ENCODE measurements at places on chromosomes 3 and 15.

- DNase-seq = no peak
These were observed 5.6 kb downstream of the VGLL3 start for GRCh38 chr3:86985181-86985826.

DNA sequence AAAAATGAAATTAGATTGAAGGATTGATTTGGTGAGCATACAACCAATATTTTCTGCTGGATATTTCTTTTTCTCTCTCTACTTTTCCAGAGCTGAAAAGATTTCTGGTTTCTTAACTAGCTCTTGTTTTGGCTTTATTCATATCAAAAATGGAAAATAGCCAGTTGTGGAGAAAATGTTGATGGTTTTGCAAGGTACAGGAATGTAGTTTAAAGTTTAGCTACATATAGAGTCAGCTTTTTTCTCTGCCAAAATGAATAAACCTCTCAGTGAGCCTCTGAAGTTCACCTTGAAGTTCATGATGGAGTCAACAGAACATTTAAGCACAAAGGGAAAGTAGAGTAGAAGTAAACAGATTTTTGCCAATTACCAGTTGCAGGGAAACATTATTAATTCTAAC is 720.5 kb upstream of the ALCAM start:
- DNase-seq = no peak

GRCh38 chr3:57896031-57896430 is 112.2 kb upstream of the FLNB start:
- no peak for DNase-seq

- no peak for DNase-seq
These were observed 48.2 kb downstream of the TRIM42 start for GRCh38 chr3:140726066-140726465.

GRCh38 chr3:168459226-168459784 is 363.6 kb upstream of the GOLIM4 start:
- peak; percentile 16 for DNase-seq

- DNase-seq = no peak
These were observed 48.9 kb downstream of the ABCC5 start for GRCh38 chr3:183968666-183969245.

DNA sequence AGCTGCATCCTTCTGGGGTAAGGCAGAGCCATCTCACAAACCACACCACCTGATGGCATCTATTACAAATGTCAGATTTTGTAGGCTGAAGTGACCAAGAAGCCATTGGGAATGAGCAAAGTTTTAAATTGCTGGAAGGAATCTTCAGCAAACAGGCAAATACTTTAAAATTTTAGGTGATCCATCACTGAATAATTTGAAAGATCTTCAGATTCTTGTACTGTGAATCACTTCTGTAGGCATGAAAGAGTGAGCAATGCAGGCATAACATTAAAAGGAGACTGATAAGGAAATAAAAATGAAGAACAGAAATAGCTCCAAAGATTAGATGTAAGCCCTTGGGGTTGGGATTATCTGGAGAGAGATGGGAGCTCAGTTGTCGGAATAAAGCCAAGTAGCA is 36.0 kb upstream of the ALDH1L1 start:
- DNase-seq = no peak

DNA sequence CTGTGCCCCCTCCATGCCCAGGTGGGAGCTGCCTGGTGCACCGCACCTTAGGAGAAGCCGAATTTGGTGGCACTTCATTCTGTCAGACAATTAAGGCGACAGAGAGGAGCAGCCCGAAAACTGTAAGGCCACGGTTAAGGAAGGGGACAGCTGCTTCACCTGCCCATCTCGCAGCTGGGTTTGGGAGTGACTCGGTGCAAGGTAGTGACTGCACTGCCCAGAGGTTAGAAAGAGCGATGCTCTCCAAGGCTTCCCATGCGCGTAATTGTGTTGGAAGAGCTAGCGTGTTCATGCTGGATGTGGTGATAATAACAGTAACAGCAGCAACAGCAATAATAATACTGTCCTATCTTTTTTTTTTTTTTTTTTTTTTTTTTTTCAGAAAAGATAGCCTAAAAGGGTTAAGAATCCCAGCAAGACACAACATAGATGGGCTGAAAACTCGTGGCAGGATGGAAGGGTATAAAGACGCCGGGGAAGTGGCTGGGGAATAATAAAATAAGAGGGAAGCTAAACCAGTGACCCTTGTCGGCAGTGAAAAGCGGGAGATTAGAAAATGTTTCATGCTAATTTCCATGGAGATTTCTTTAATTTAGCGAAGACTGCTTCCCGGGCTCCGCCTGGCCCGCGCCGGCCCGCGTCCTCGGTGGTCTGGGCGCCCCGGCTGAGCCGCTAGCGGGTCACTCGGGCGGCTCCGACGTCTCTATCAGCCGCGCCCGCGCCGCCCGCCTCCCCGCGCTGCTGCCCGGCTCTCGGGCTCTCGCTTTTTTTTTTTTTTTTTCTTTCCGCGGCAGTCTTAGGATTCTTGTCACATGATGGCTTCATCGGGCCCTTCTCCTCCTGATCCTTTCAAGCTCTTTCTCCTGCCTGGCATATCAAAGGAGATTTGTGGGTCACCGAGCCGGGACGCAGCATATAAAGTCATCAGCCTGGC is 617.1 kb downstream of the NR2F2 start:
- peak; percentile 4 for DNase-seq

- peak; percentile 10 for DNase-seq
These were observed 223.7 kb downstream of the PCCB start for GRCh38 chr3:136473716-136474326.

DNA sequence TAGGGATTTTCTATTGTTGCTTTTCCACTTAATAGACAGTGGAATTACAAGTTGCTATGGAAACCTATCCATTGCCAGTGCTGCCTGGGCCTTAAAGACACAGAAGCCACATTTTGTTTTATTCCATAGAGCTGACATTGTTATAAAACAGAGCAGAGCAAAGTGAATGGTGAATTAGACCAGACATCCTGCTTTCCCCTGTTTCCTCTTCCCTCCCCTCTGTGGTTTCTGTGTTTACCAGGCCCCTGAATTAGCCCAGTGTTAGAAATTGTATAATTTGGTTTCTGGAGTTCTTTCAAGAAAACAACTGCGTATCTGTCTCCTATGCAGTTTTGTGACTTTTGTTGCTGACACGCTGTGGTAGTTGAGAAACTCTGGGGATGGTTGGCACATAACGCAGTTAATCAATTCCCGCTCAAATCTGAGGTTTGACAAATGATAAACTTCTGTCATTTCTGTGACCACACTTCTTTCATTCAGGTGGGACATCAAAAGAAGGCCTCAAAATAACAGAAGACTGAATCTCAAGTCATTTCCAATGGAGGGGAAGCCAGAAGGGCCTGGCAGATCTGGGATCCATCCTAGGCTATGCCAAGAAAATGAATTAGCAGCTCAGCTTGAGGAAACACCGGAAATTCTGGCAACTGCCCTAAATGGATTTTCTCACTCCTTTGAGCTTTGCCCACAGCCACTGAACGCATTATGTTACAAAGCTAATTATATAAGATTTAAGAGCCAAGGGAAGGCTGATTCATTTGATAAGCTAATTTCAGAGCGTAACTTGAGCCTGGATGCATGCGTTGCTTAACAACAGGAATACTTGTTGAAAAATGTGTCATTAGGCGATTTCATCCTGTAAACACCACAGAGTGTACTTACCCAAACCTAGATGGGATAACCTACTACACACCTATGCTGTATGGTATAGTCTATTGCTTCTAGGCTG is 46.9 kb downstream of the NR1D2 start:
- no peak for DNase-seq

DNA sequence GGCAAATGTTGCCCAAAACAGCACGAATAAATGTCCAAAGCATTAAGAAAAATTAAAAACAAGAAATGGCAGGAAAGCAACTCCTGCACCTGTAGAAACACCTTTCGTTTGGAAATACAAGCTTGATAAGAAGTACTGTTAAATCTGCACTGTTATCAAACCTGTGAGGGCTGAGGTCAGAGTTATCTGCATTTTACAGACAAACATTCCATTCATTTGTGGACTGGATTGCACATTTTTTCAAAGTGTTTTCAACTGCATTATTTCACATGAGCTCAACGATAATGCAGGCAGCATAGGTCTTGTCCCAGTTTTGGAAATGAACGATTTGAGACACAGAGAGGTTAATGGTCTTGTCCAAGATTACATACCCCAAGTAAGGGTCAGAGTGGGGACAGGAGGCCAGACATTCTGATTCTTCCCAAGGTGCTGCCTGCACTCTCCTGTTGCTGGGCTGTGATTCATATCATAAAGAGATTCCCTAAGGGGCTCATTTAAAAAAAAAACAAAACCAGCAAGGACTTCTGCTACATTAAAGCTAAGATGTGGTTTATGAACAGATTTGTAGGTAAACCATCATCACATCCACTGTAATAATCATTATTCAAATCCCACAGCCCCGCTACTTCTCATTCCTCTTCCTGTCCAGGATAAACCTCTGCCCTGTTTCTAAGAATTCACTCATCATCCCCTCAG is 13.0 kb downstream of the GUCA1C start:
- no peak for DNase-seq

GRCh38 chr15:36696196-36696595 is 116.8 kb downstream of the CDIN1 start:
- DNase-seq = no peak

- no peak for DNase-seq
These were observed 60.2 kb downstream of the SYNPR start for GRCh38 chr3:63338351-63338750.

DNA sequence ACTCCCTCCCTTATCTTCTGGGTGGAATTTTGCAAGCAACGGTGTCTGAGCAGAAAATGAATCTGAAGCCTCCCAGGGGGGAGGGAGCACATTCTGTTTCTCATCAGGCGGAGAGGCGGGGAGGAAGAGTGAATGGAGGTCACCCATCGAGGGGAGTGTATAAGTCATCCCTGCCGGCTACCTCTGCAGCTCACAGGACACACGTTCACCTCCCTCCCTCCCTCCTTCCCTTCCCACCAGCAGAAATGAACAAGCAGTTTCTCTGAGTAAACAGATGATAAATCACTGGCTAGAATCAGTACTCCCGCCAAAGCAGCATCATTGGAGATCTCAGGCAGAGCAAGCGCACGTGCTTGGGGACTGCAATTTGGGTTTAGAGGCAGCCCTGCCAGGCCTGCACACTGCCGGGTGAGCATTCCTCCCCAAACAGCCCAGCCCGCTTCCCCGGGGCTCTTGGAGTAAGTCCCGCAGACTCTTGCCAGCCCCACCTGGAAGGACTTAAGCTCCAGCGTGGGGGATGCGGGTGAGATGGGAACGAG is 38.3 kb downstream of the CPN2 start:
- no peak for DNase-seq

GRCh38 chr3:106707347-106707746 is 669.9 kb upstream of the CCDC54 start:
- DNase-seq = no peak

- no peak for DNase-seq
These were observed 77.6 kb downstream of the SSR3 start for GRCh38 chr3:156477323-156477722.

GRCh38 chr3:58198362-58198761 is 12.4 kb downstream of the DNASE1L3 start:
- DNase-seq = no peak

GRCh38 chr3:58132850-58133249 is 77.9 kb downstream of the DNASE1L3 start:
- no peak for DNase-seq

DNA sequence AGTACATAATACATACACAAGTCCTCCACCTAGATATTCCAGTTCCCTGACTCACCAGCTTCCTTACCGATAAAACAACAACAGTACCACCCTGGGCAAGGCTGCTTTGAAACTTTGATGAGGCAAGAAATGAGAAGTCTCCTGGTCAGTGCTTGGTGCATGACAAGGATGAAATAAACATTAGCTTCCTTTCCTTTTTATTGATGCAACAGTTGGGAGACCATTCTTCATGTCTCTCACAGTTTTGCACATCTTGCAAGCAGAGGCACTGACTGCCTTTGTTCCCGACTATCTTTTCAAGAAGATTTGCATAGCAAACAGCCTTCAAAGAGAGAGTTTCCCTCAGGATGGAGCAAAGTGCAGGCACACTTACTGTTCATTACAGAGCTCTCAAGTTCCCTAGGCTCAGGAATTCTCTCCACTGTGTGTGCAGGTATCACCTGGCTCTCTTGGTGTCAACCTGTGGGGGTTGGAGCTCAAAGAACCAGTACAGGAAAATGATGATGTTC is 65.2 kb downstream of the MYLK start:
- DNase-seq = peak; percentile 62

GRCh38 chr15:45378149-45378912 is at the start of gene GATM:
Gene GATM (minus strand): TSS chr15:45378544. CDS start chr15:45378453, 91 bp downstream.
- DNase-seq = peak; percentile 70

DNA sequence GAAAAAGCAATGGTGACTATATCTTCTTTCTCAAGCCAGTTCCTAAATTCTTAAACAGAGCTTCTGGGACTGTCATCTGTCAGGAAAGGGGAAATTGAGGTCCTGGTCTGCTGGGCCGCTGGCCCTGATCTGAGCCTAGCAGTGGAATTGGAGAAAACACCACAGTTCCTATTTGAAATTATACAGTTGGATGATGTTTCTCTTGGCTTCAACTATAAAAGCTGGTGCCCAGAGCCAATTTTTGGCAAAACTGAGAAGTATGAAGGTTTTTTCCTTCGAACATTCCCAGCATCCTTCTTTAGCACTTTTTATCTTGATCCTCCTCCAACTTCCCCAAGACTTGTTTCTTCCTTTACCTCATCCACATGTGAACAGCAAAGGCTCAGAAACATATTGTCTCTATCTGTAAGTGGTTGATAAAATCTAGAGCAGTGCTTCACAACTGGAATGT is 83.9 kb downstream of the CD47 start:
- DNase-seq = no peak

- DNase-seq = no peak
These were observed 192.6 kb downstream of the FMN1 start for GRCh38 chr15:33001926-33002325.

DNA sequence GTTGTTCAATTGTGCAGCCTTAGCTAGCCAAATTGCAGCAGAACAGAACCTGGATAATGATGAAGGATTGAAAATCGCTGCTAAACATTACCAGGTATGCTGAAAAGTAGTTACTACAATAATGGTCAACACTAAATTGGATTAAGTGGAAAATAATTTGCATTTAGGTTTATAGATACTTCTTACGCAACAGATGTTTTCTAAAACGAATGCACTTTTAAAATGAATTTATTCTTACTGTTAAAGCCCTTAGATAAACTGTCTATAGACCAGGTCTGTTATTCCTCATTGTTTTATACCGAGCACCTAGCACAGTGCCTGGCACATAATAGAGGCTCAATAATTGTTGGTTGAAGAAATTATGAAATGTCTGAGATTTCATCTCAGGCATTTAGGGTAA is 23.6 kb downstream of the PDCD6IP start:
- DNase-seq = no peak

- peak; percentile 20 for DNase-seq
These were observed 22.5 kb downstream of the DMXL2 start for GRCh38 chr15:51600114-51600513.

- peak; percentile 95 for DNase-seq
These were observed 46.5 kb upstream of the FSTL1 start for GRCh38 chr3:120497336-120497735.

DNA sequence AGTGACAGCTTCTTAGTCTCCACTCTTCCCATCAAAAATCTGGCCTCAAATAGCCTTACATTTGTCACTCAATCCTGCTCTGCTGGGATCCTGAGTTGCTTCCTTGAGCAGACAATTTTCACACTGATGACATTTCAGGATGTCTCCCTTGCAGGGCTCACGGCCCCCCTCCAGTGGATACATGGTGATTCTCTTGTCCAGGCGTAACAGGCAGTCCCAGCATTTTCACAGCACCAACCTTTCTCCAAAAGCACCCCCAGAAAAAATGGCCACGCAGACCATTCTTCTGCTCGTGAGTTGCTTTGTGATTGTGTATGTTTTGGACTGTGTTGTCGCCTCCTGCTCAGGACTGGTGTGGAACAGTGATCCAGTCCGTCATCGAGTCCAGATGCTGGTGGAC is 47.4 kb upstream of the WNT7A start:
- DNase-seq = no peak
